ENCODE measurements at places on chromosomes 12 and 14.

GRCh38 chr12:101097829-101098580, 112.0 kb downstream of the SLC5A8 start:
- no peak for DNase-seq

DNA sequence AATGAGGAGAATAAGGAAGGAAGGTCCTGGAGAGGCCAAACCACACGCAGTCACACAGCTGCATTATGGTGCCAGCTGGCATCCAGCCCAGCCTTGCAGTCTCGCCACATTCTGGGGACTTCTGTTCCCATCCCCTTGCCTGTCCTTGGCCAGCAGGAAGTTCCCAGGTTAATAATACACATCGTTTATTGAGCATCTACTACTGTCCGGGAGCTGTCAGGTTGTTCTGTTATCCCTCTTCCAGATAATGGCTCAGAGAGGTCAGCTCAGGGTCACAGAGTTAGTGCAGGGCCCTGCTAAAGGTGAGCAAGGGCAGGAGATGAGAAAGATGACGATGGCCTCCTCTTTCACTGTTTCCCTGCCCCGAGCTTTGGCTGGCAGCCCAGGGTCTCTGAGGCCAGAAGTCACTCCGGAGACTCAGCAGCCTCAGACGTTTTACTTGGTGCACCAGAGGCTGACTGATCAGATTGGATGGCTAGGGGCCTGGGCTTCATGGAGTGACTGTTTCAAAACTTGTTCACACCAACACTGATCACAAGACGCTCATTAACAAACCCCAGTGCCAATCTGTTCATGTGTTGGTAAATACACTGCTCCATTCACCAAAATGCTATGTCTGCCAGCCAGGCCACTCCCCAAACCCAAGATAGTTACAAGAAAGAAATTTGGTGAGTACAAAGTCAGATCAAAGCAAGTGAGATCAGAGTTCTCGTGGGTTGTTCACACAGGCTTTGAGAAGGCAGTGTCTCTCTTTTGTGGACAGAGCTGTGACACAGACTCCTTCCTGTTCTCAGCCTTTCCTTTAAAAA, 79.2 kb downstream of the B4GALNT3 start:
- DNase-seq: peak; percentile 89

- peak; percentile 72 for DNase-seq
Measured at GRCh38 chr14:103281496-103282231, 52.4 kb upstream of the EIF5 start.

DNA sequence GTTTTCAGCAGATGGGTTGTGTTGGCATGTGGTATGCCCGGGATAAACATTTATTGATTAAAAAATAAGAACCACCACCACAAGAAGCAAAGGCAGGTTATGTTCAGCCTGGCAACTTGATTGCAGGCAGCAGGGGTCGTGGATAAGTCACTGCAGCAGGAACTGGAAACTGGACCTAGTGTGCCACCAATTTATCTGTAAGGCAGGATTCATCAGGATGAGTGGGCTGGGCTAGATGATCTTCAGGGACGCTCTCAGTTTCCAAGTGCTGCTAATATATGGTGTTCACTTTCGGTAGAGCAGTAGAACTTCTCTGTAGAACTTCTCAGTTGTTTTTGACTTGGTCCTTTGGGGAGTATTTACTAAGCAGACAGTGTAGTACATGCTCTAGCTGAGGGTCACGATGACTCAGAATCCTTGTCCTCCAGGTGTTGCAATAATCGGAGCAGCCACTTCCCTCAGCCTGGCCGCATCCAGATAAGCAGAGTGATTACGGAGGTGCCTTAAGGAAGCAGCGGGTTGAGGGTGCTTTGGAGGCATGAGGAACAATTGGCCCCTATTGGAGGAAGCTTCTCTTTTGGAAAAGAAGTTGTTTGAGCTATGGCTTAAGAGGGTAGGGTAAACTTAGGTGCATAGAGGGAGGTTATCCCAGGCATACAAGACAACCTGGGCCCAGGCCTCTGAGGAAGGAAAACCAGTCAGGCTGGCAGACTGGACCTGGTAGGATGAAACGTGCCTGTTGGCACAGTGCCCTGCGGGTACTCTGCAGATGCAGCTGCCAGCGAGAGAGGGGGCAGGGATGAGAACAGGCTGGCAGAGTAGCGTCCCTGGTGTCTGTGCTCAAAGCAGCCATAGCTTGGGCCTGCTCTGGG, 104.0 kb downstream of the GPR135 start:
- DNase-seq: no peak
